Stimulated activated CD8-positive, alpha-beta memory T cell treated with anti-CD3 and anti-CD28 coated beads, Interleukin-15, amount 100 ng/mL, for 24 hours (primary cell): ENCODE measurements at places on chromosomes 4 and X.

DNA sequence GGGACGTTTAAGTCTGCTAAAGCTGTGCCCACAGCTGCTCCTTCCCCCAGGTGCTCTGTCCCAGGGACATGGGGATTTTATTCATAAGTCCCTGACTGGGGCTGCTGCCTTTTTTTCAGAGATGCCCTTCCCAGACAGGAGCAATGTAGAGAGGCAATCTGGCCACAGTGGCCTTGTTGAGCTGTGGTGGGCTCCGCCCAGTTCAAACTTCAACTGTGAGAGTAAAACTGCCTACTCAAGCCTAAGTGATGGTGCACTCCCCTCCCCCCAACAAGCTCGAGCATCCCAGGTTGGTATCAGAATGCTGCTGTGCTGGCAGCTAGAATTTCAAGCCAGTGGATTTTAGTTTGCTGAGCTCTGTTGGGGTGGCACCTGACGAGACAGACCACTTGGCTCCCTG is 1371.4 kb downstream of the ADGRL3 start:
- no peak for DNase-seq

GRCh38 chrX:40003428-40004245 is 94.1 kb downstream of the BCOR start:
- DNase-seq, result no peak

DNA sequence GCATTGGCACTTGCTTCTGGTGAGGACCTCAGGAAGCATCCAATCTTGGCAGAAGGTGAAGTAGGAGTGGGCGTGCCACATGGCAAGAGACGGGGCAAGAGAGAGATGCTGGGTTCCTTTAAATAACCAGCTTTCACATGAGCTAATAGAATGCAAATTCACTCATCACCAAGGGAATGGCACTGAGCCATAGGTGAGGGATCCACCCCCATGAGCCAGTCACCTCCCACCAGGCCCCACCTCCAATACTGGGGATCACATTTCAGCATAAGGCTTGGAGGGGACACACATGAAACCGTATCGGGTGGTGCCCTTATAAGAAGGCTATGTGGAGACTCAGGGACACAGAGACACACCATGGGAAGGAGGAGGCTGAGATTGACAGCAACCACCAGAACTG is 140.0 kb upstream of the MSX1 start:
- DNase-seq, result no peak

DNA sequence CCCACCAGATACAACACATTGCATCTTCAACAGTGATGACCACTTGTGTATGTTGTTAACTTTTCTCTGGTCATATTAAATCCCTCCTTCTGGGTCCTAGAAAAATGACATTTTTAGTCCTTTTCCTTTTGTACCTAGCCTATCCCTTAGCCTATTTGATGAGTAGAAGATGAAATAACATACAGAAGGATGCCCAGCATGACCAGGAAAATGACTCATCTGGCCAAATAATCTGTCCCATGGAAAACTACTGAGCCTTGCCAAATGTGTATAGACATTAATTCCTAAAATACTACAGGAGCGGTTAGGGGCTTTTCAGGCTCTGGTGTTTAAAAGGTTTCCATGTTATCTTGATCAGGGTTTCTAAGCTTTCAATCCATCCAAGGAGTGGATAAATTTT is 129.0 kb upstream of the KCNIP4 start:
- no peak for DNase-seq
